ENCODE measurements at places on chromosomes 5 and 9.

DNA sequence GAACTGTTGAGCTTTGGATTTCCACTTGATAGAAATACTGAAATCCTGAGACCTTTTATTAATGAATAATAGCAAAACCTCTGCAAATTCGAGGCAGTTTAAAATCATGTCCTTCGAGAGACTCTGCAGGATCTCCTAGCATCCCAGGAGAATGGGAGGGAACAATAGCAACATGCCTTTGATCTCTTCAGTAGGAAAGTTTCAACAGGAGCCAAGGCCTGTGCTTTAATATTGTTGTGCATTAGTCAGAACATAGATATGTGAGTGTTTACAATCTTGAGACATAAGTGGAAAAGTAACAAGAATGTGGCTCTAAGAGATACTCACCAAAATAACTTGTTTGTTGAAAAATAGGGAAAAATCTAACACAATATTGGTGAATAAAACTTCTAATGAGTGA, 83.3 kb upstream of the LHFPL2 start:
- no peaks in the 10 kb centered on the region for H3K36me3 ChIP-seq
- no peak overlapping the region for H3K27ac ChIP-seq
- H3K4me1 ChIP-seq, result no peaks in the 10 kb centered on the region
- H3K4me3 ChIP-seq, result no peak overlapping the region
- no peaks in the 10 kb centered on the region for H3K27me3 ChIP-seq
- DNase-seq, result no peak

DNA sequence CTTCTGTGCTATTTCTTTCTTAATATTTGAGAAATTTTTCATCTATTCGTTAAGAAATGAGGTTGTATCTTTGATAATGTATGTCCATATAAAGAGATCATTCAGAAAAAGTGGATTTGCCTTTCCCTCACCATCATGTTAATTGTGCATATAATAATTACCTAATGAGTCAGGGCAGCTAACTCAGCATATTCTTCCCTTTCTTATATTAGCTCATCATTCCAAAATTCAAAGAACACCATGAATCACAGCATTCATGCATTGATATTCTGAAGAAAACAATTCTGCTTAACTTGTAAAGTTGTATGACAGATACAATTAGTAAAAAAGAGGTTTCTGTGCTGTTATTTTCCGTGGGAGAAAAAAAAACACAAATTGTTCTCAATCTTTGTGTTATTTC, 630.6 kb downstream of the TLE1 start:
- no peaks in the 10 kb centered on the region for H3K27me3 ChIP-seq
- no peak overlapping the region for H3K27ac ChIP-seq
- H3K4me1 ChIP-seq, result no peaks in the 10 kb centered on the region
- DNase-seq, result no peak

DNA sequence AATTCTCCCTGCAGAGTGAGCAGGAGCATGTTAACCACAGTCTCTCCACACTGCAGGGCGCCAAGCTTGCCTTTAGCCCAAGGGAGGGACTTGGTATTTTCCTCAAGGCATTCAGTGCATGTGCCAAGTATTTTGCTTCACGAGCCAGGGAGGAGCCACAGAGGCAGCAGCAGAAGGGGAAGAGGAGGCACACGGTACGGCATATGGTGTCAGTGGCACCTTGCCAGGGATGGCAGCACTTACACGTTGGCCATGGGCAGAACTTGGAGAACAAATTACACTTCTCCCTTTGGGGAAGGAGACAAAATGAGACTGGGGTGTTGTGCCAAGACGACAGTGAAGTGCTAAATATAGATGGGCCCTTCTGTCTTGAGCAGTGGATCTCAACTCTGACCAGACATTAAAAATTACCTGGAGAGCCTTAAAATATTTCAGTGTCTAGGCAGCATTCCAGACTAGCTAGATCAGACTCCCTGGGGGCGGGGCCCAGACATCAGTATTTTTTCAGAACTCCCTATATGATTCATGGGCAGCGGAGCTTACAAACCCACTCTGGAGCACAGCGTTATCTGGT, 155.8 kb downstream of the DRD1 start:
- H3K36me3 ChIP-seq, result no peaks in the 10 kb centered on the region
- H3K4me1 ChIP-seq, result no peaks in the 10 kb centered on the region
- H3K27ac ChIP-seq, result no peak overlapping the region
- no peak overlapping the region for H3K4me3 ChIP-seq
- no peak for DNase-seq
- no peaks in the 10 kb centered on the region for H3K27me3 ChIP-seq

- DNase-seq, result no peak
- H3K4me3 ChIP-seq, result no peak overlapping the region
- H3K27me3 ChIP-seq, result no peaks in the 10 kb centered on the region
- no peak overlapping the region for H3K27ac ChIP-seq
- no peaks in the 10 kb centered on the region for H3K36me3 ChIP-seq
- H3K4me1 ChIP-seq, result no peaks in the 10 kb centered on the region
These were observed 294.5 kb upstream of the PIK3R1 start for GRCh38 chr5:67921004-67921601.

- H3K27me3 ChIP-seq, result peaks cover 89% of the 10 kb centered on the region
- H3K4me1 ChIP-seq, result peaks cover 25% of the 10 kb centered on the region
These were observed 417 bp downstream of the GABBR2 start for GRCh38 chr9:98708103-98708932.

- H3K27me3 ChIP-seq, result no peaks in the 10 kb centered on the region
- peaks cover 86% of the 10 kb centered on the region for H3K4me1 ChIP-seq
- no peak for DNase-seq
- H3K27ac ChIP-seq, result peak overlapping the region; percentile 98
- no peaks in the 10 kb centered on the region for H3K36me3 ChIP-seq
These were observed 18.3 kb upstream of the NDST1 start for GRCh38 chr5:150489360-150490295.

DNA sequence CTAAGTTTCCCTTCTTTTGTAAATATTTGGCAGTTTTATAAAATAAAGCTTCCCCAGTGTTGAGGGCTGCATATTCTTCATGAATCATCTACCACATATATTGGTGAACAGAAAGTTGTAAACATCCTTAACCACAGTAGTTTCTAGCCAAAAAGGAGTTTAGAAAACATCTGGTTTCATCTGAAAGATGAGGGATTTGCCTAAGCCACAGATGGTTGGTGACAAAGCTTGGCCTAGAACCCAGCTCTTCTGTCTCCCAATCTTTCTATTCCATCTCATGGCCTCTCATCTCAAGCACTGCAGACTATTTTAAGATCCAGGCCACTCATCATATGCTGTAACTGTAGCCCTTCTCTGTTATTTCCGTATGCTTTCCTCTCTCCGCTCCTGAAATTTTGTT, 232.3 kb upstream of the TRPM3 start:
- no peak for DNase-seq
- H3K4me1 ChIP-seq, result no peaks in the 10 kb centered on the region
- H3K36me3 ChIP-seq, result no peaks in the 10 kb centered on the region
- H3K27ac ChIP-seq, result no peak overlapping the region
- no peaks in the 10 kb centered on the region for H3K27me3 ChIP-seq

DNA sequence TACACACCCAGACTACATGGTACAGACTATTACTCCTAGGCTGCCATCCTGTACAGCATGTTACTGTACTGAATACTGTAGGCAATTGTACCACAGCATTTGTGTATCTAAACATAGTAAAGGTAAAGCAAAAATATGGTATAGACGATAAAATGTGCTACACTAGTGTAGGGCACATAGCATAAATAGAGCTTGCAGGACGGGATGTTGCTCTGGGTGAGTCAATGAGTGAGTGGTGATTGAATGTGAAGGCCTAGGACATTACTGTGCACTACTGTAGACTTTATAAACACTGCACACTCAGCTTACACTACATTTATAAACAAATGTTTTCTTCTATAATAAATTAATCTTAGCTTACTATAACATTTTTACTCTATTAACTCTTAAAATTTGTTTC, 25.6 kb downstream of the ANKRD55 start:
- H3K27ac ChIP-seq, result no peak overlapping the region
- no peaks in the 10 kb centered on the region for H3K27me3 ChIP-seq
- H3K4me1 ChIP-seq, result no peaks in the 10 kb centered on the region
- H3K4me3 ChIP-seq, result no peak overlapping the region

DNA sequence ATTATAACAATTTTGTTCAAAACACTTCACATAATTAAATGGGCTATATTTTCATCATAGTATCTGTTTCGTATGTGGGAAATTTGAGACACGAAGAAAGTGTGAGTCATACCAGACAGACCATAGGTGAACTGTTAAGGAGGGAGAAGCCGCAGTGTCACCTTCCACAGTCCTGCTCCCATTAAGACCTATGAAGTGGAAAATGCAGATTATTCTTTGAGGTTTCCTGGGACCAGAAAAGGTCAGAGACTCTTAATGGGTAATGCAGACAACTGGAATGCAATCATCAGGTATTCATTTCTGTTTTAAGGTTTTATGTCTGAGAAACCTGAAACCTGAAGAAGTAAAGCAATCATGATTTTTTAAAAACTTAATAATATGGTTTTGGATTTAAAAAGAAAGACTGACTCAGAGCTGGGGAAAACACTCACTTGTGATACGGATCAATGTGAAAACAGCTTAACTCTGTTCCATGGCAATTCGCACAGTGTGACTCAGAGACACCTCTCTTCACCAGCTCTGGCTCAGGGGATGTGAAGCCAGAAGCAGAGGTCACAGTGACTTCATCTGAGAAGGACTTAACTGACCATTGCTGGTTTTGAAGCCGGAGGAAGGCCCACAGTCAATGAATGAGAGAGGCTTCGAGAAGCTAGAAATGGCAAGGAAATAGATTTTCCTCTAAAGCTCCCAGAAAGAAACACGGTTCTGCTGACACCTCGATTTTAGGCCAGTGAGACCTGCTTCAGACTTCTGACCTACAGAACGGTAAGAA, 17.2 kb upstream of the GCNT1 start:
- no peak overlapping the region for H3K4me3 ChIP-seq
- no peak overlapping the region for H3K27ac ChIP-seq
- no peaks in the 10 kb centered on the region for H3K36me3 ChIP-seq
- H3K27me3 ChIP-seq, result no peaks in the 10 kb centered on the region
- no peaks in the 10 kb centered on the region for H3K4me1 ChIP-seq

DNA sequence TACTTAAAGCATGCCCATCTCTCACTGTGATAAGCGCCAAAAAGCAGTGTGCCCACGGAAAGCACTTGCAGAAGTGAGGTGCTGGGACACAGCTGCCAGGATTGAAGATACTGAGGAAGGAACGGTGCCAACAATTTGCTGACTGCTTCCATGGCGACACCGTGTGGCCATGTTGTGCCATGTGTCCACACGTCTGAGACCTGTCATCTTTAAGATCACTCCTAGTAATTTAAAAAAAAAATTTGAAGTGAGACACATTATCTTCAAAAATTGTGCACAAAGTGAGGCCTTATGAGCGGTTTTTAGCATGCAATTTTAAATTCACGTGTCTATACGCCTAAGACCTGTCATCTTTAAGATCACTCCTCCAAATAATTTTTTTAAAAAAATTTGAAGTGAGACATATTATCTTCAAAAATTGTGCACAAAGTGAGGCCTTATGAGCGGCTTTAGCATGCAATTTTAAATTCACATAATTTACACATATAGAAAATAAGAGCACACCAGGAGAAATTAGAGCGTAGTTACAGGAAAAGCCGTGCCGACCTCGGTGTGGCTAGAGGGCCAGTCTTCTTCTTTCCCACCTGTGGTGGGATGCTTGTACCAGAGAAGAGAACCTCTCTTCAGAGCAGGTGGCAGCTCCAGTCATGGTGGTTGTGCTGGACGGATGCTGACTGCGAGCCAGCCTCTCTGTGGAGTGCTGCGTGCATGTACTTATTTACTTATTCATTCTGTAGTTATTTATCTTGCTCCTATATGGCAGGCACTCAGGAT, 21.4 kb upstream of the FLT4 start:
- H3K36me3 ChIP-seq, result no peaks in the 10 kb centered on the region
- H3K27ac ChIP-seq, result no peak overlapping the region
- peaks cover 11% of the 10 kb centered on the region for H3K4me1 ChIP-seq
- H3K4me3 ChIP-seq, result no peak overlapping the region
- DNase-seq, result no peak
- peaks cover 28% of the 10 kb centered on the region for H3K27me3 ChIP-seq

GRCh38 chr9:32955655-32956478, 45.6 kb downstream of the APTX start:
- no peak overlapping the region for H3K27ac ChIP-seq
- H3K4me3 ChIP-seq, result no peak overlapping the region
- no peak for DNase-seq
- peaks cover 7% of the 10 kb centered on the region for H3K36me3 ChIP-seq
- H3K4me1 ChIP-seq, result no peaks in the 10 kb centered on the region

DNA sequence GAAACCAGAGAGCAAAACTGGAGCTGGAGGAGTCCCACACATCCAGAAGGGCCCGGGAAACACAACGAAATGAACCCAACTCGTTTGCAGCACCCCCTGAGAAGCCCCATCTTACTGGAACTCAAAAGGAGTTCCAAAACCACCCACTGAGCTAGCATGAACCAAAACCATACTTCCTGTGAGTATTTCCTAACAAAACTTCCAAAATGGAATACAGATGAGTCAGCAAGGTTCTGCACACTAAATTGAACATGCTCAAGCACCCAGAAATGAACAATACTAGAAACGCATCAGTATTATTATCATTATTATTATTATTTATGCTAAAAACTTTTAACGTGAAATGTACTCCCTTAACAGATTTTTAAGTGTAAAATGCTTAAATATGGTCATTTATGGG, 8.0 kb upstream of the SPOCK1 start:
- H3K36me3 ChIP-seq, result no peaks in the 10 kb centered on the region
- DNase-seq, result no peak
- no peak overlapping the region for H3K27ac ChIP-seq
- H3K27me3 ChIP-seq, result peaks cover 19% of the 10 kb centered on the region

- DNase-seq, result no peak
- H3K4me1 ChIP-seq, result peaks cover 3% of the 10 kb centered on the region
- H3K4me3 ChIP-seq, result no peak overlapping the region
- H3K36me3 ChIP-seq, result no peaks in the 10 kb centered on the region
- H3K27ac ChIP-seq, result no peak overlapping the region
These were observed 105.2 kb downstream of the RASEF start for GRCh38 chr9:82957529-82958379.

DNA sequence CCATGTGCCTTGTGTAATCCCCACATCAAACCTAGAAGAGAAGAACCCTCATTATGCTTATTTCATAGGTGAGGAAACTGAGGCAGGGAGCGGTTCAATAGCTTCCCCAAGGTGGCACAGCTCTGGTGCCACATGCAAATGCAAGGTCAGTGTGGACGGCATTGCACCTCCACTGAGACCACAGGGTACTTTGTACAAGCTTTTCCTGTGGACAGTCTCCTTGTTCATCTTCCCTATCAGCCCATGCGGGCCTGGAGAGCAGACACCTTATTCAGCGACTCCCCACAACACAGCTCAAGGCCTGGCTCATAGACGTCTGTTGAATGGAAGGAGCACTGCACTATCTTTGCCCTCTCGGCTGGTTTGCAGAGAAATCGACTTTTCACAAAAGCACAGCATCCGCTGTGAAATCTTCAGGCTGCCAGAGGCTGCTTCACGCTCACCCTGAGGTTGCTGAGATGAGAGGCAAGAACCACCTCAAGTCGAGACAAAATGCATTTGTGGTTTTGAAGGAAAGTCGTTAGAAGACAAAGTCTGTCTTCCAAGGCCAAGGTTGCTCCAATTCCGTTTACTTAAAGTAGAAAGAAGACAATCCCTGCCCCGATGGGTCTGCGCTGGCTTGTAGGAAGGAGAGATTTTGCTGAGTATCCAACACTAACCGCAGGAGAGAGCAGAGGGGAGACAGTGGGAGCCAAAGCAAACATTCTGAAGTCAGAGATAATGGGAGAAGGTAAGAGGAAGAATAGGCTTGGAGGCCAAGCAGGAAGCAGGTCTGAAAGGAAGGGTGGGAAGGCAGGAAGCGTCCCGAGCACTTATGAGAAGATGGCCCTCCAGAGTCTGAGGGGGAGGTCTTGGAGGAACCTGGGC, 34.2 kb upstream of the STRBP start:
- H3K27me3 ChIP-seq, result no peaks in the 10 kb centered on the region
- DNase-seq, result no peak
- H3K36me3 ChIP-seq, result no peaks in the 10 kb centered on the region
- no peak overlapping the region for H3K4me3 ChIP-seq
- H3K4me1 ChIP-seq, result no peaks in the 10 kb centered on the region
- no peak overlapping the region for H3K27ac ChIP-seq

Data from suprapubic skin (tissue), 4 donors.